Parietal lobe (tissue), 2 donors: ENCODE measurements at places on chromosomes 12 and 14. TPM values are rescaled to one million over a fixed set of nuclear protein-coding genes. Genes with fewer than 3 reads are reported as not detected.

B3GNT4 gene
- total RNA-seq, result 18.2 TPM

PROX2 gene
- not detected for total RNA-seq

PFKM gene
- 105 TPM for total RNA-seq

MMP19 gene
- not detected for total RNA-seq

MMP14 gene
- total RNA-seq, result 8.5 TPM
